AG08395 (cell line): ENCODE measurements at places on chromosomes 2 and 18.

DNA sequence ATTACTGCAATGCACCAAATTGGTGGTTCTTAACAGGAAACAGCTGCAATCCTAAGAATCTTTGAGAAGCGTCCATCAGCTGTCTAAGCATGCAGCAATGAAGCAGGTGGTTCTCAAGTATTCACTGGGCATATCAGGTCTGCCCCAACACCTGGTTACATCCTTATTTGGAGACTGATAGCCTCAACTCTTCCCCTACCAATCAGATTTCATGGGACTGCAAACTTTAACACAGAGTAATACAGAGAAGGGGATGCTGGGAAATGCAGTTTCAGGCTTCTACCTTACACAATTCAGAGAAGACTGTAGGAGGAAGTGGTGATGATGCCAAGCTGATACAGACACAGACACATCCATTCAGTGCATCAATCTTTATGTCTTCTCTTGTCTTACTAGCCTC is 240.5 kb downstream of the BCL2 start:
- no peak for DNase-seq

GRCh38 chr2:50597206-50597605 is 434.7 kb downstream of the NRXN1 start:
- DNase-seq, result no peak

GRCh38 chr2:234199996-234200395 is 149.5 kb downstream of the SPP2 start:
- no peak for DNase-seq

DNA sequence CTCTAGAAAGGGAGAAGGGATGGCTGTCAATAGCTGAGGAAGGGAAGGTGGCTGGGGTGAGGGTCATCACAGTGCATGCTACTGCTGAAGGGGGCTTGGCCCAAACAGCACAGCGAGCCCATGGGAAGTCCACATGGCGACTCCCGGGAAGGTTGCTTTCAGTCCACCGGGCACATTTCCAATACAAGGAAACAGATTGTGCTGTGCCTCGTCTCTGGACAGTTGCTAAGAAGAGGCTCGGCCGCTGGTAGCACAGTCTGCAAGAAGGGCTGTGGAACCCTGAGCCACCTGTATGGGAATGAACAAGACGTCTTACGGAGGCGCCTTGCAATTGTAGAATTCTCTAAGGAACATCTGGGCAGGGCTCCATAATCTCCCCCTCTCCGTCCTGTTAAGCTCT is 123.1 kb downstream of the CELF4 start:
- no peak for DNase-seq

DNA sequence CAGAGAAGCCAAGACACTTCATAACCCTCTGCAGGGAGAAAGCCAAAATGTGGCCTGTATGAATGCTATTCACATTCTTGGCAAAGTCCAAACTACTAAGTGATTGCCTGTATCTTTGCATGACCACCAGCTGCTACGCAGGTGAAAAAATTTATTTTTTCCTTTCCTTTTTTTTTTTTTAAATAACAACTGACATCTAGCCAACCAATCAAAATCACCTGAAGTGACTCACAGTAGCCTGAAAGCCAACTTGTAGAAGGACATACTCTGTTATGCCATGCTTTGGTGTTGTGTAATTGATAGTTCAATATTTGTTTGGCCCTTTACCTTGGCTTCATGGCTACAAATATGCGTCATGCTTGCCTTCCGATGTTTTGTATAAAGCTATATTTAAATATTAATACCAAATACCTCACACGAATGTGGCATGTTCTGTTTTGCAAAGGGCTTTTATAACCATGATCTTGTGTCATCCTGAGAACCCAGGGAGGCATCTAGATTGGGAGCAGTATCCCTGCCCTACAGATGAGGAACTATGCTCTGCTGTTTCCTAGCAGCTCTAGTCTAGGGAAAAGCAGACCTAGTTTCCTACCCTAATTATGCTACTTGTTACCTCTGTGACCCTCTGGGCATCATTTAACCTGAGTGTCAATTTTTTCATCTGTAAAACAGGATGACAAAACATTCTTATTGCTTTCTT is 102.1 kb downstream of the MYOM1 start:
- DNase-seq, result no peak

DNA sequence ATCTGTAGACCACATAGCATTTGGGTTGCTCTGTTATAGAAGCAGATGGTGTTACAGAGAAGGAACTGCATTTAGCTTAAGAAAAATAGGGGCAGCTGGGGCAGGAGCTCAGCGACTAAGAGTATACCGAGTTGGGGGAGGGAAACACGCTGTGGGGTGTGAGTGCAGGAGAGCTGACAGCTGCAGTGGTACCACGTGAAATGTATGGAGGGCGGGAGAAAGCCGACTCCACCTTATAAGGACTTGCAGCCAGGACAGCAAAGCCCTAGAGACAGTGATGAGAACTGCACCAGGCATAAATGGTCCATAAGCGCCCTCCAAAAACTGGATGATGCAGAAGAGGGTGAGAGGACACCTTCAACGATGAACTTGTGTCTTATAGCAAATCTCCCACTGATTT is 237.6 kb downstream of the PRKCE start:
- DNase-seq, result no peak

GRCh38 chr2:15599994-15600393 is 8.3 kb downstream of the DDX1 start:
- DNase-seq, result no peak

DNA sequence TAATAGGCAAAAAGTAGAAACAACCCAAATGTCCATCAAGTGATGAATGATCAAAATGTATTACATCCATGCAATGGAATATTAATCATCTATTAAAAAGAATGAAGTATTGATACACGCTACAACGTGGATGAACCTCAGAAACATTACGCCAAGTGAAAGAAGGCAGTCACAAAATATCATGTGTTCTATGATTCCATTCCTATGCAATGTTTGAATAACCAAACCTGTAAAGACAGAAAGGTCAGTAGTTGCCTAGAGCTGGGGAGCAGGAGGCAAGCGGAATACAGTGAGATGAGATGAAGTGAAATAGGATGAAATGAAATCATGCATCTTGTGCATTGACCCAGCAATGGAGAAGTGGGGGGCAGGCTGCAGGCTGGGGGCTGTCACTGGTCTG is 17.9 kb upstream of the COL6A3 start:
- DNase-seq, result no peak

- no peak for DNase-seq
Measured at GRCh38 chr2:98886066-98886554, 49.9 kb downstream of the CRACDL start.

DNA sequence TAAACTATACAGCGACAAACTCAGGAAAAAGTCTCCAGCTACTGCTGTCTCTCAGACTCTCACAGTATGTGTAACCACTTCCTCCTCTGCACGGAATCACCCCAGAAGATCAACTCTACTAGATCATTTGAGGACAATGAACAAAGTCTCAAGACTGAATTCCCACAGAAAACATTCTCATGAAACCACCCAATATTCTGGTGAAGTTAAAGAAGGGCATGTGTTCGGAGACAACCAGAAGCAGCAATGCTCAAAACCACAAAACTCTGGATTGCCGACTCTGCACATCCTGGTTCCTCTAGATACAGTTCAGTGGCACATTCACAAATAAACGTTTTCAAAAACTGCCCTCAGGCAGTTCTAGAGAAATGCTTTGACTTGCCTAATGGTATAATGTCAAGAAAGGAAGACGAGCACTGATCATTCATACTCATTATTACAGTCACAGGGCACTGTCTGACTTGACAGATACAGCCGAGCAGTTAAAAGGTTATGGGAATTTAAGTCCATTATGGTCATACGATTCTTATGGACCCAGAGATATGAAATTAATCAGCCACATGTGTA is 91.9 kb upstream of the STK17B start:
- DNase-seq, result no peak

DNA sequence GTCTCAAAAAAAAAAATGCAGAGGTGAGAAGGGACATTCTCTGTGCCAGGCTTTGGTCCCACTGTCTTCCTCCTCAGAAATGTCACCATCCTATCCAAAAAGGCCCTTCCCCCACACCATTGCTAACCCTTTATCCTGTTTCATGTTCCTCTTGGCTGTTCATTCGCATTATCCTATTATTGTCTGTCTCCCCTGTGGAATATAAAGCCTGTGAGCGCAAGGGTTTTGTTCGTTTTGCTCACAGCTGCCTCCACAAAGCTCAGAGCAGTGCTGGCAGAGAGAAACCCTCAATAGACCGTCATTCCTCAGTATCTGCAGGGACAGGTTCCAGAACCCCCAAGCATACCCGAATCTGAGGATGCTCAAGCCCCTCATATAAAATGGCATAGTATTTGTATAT is 91.8 kb downstream of the LOXHD1 start:
- DNase-seq, result no peak

DNA sequence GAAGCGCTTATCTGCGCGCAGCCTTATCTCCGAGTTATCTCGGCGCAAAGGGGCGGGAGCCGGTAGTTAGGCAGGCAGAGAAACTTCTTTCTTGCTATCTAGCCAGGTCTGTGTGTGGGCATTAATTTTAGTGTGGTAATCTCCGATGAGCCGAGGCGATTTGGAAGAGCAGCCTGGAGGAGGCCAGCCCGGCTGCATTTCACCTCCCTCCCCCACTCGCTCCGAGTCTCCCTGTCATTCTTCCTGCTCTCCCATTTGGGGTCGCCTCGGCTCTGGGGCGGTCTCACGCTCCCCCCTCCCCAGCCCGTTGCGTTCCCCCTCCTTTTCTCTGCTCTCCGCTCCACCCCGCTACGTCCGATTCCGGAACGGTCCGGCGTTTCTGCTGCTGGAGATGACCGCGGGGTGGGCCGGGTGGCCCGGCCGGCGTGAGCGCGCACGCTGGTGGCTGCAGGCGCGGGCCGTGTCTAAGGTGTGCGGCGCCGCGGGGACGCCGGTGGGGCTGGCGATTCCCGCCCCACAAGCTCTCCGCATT is 566 bp downstream of the GATA6 start:
- DNase-seq, result peak; percentile 47

DNA sequence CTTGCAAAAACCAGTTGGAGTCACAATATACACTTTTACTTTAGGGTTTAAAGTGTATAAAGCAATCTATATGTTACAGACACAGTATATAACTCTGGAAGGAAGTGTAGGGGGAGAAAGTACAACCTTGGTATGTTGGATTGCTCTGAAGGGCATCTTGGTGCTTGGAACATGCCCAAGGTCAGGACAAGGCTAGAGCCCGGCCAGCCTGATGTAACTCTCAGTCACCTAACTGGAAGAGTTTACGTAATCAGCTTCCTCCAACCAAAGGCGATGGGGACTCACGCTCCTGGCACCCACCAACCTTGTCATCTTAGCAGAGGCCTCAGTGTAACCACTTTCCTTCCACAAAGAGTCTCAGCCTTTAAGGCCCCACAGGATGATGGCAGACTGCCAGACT is 181.1 kb upstream of the ACAA2 start:
- DNase-seq, result no peak

GRCh38 chr2:70705160-70705850 is 62.7 kb downstream of the ADD2 start:
- DNase-seq, result no peak

DNA sequence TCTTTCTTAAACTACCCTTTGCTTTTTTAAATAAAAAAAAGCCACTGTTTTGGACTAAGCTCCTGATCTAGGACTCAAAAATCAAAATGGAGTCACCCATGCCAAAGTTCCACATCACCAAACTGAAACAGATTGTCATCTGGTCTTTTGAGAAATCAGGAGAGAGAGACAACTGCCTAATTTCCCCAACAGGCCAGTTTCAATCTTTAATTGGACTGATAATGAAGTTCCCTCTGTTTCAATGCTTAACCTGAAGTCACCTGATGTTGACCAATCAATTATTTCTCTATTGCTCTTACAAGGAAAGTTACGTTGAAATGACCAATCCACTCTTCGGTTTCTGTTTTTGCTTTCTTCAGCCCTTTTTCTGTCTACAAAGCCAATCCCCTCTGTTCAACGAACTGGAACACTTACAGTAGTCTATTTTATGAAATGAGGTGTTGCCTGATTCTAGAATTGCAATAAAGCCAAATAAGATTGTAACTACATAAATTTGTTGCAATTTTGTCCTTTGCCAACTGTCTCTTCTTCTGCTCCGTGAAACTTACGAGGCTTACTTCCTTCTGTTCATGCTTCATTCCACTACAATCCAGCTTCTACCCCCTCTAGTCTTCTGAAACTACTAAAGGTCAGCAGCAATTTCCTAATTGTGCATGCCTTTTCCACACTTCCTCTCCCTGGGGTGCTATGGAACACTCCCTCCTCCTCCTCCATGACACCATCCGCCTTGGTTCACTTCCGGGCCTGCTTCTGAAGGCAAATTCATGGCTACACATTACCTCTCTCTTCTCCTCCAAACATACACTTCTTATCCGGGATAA is 95.2 kb upstream of the CD302 start:
- DNase-seq, result no peak

- no peak for DNase-seq
Measured at GRCh38 chr2:222900354-222900753, 39.5 kb downstream of the ACSL3 start.

GRCh38 chr18:79030680-79031079 is 38.5 kb upstream of the ATP9B start:
- DNase-seq, result no peak

GRCh38 chr2:207241198-207241597 is 75.5 kb upstream of the KLF7 start:
- DNase-seq, result no peak

DNA sequence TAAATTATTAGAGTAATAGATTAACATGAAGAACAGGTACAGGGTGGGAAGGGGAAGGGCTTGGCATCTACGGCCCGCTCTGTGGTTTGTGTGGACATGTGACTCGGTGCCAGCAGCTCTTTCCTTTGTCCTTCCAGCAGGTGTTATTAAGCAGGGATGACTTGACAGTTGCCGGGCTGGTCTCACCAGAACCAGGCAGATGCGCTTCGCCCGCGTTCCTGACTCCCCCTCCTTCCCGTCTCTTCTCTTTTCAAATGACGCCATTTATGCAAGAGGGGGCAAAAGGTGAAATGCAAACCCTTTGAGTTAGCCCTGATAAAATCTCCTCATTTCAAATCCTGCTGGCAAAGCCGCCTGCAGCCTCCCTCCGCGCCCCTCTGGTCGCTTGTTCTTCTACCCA is 38.9 kb upstream of the MGAT4A start:
- DNase-seq, result no peak

DNA sequence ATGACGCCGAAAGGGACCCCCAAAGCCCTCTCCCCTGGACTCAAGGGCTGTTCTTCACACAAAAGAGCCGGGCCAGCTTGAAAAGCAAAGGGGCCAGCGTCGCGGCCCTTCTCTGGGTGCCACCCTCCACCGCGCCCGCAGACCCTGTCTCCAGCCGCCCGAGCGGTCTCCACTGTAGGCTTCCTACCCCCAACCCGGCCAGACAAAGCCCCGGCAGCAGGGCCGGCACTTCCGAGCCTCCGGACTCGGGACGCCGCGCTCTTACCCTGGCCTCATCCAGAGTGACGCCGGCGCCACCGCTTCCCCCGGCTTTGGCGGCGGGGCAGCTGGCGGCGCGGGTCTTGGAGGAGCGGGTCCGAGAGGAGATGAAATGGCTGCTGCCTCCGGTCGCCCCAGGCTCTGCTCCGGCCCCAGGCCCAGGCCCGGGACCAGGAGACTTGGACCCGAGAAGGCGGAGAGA is 603 bp downstream of the ATAD2B start:
- peak; percentile 8 for DNase-seq

- no peak for DNase-seq
Measured at GRCh38 chr2:219998714-219999227, 371.3 kb downstream of the SLC4A3 start.
